Aorta (tissue), 5 donors: ENCODE measurements at places on chromosomes 12 and 14. TPM values are rescaled to one million over a fixed set of nuclear protein-coding genes. Genes with fewer than 3 reads are reported as not detected.

DNA sequence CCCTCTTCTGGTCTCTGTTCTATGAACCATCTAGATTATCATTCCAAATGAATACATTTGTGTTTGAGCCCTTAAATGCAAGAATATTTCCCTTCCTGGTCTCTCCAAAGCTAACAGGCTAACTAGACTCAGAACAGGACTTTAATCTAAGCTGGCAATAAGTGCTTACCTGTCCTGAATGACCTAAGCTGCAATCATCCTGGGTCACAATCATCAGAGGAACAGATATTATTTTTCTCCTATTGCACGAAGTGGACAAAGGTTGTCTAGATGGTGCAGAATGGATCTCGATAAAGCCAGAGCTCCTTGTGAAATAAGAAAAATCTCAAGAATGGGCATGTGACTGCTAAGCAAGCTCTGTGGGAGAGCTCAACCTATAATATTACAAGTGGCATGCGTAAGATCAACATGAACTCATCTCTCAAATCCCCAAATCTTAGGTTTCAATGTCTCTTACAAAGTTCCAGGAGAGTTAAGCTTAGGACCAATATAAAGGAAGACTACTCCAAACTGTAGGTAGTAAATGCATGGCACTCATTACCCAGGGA lies 10.6 kb upstream of the NUMB start:
- H3K27me3 ChIP-seq = no peaks in the 10 kb centered on the region
- H3K27ac ChIP-seq = no peak overlapping the region
- H3K4me1 ChIP-seq = no peaks in the 10 kb centered on the region
- no peak for DNase-seq
- no peak overlapping the region for H3K4me3 ChIP-seq

The RAPGEF3 gene
- 139 TPM for total RNA-seq

The NRL gene
- 1.1 TPM for total RNA-seq

The COA8 gene
- total RNA-seq = 27.6 TPM

DNA sequence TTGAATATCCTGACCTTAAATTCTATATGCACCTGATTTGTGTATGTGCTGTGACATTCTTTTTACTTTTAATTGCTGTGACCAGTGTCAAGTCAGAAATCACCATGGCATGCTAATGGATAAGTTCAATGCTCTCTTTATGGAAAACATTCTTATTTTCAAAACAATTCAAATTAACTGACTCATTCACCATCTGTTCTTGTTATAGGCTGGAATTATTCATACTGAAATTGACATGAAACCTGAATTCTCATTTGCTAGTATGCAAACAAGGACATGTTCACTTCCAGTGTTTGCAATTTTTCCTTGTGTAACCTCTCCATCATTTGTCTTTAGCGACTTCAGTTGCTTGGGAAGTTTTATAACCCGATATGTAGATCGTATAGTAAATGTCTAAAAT lies at the start of gene TAS2R30:
TSS of gene TAS2R30 (minus strand) at position 340 of the 400 bp plus-strand sequence. CDS start 400 bp downstream, outside the sequence.
- no peaks in the 10 kb centered on the region for H3K27me3 ChIP-seq
- no peak for DNase-seq
- no peak within 1 kb of the TSS for H3K27ac ChIP-seq
- H3K4me3 ChIP-seq = no peak within 1 kb of the TSS
- H3K36me3 ChIP-seq = no peaks in the 10 kb centered on the region

DNA sequence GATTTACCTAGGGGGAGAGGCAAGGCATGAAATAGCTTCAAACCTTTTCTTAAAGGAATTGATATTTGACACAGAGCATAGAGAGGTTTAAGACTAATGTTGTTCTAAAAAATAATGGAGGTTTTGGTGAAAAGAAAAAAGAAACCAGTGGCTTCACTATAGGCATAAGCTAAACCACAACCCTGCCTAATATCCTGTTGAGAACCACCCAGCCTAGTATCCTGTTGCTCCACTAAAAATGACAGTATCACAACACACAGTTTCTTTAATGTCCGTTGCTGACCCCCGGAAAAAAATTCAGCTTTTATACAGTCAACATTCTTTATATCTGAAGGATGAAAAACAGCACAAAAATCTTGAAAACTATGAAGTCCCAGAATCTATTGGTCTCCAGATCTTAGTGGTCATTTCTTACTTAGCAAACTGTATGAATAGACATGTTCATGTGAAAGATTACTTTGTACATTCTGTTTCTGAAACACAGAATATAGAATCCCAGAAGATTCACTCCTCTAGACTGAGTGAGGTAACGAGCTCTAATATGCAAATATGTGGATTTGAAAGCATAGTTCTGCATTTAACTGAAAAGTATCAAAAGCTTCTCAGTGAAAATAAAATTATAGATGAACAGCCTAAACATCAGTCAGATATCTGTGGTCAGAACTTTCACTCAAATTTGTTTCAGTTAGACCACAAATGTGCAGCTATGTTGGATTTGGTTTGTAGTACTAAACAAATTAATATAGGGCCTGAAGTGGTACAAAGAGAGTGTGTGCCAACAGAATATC lies 40.5 kb downstream of the GALC start:
- no peak overlapping the region for H3K4me3 ChIP-seq
- no peak overlapping the region for H3K27ac ChIP-seq
- no peaks in the 10 kb centered on the region for H3K27me3 ChIP-seq
- H3K4me1 ChIP-seq = no peaks in the 10 kb centered on the region
- DNase-seq = no peak

DNA sequence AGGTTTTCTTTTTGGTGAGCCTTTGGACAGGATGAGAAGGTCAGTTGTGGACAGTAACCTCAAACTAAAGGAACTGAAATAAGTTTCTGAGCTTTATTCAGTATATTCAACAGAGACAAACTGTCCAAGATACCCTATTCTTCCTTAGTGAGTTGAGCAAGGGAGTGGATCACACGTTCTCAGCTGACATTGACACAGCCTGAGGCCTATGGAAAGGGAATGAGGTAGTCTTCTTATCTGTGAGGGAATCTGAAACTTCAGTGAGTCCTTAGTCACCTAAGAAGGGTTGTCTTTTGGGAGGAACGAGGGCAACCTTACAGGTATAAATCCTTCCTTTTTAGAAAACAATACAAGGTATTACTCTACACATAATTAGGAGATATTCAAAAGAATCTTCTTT lies 5.0 kb upstream of the NUBPL start:
- no peak overlapping the region for H3K27ac ChIP-seq
- no peak for DNase-seq
- no peaks in the 10 kb centered on the region for H3K27me3 ChIP-seq
- H3K36me3 ChIP-seq = no peaks in the 10 kb centered on the region
- H3K4me3 ChIP-seq = no peak overlapping the region

- H3K27ac ChIP-seq = no peak overlapping the region
- no peaks in the 10 kb centered on the region for H3K36me3 ChIP-seq
- H3K27me3 ChIP-seq = no peaks in the 10 kb centered on the region
- DNase-seq = no peak
- no peaks in the 10 kb centered on the region for H3K4me1 ChIP-seq
Measured at GRCh38 chr12:67320614-67321295, 51.6 kb downstream of the CAND1 start.

The FOXN4 gene
- total RNA-seq = not detected

The AQP6 gene
- total RNA-seq = 0.39 TPM

The CDK2 gene
- 29.8 TPM for total RNA-seq

DNA sequence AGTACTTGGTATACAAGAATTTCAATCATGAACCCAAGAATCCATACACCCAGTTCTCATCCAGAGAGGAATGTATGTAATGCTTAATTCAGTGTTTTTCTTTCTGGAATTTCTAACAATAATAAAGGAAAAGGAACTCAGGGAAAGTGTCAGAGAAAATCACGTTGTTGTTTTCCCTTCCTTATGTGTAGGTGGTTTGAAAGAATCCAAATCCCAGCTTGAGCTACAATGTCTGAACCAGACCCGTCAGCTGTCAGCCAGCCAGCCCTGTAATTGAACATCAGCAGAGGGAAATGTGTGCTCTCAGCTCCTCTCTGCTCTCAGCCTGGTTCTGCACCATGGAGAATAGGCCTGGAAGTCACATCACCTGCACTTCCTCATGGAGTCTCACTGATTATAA lies 126.5 kb downstream of the TMEM30B start:
- no peaks in the 10 kb centered on the region for H3K4me1 ChIP-seq
- DNase-seq = no peak
- no peak overlapping the region for H3K27ac ChIP-seq
- H3K4me3 ChIP-seq = no peak overlapping the region
- no peaks in the 10 kb centered on the region for H3K27me3 ChIP-seq
- no peaks in the 10 kb centered on the region for H3K36me3 ChIP-seq

GRCh38 chr12:63079791-63080502 lies 71.1 kb downstream of the AVPR1A start:
- H3K4me1 ChIP-seq = no peaks in the 10 kb centered on the region
- H3K27ac ChIP-seq = no peak overlapping the region
- no peak for DNase-seq

The RTL1 gene
- total RNA-seq = not detected

DNA sequence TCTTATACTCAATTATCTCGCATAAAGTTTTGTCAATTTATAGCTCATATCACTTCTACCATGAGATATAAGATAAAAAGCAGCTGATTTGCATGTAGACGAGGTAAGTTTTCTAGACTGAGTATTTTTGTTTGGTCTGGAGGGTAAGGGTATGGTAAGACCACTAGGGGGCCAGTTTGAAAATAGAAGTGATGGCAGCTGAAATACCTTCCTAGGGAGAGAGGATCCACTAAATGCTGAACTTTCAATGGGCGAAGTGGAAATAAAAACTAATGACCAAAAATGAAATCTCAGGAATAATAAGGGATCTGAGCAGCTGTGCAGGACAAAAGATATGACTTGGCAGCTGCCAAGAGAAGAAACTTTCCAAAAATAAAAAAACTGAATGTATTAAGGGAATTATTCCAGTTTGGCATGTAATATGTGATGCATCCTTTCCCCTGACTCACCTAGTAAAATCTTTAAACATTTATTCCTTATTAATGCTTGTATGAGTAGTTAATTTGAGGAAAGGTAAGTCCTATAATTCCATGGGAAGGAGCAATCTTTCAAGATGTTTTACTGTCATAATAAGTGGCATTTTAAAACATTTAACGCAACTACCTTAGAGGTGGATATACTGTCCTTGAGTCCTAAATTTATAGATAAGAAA lies 754.5 kb downstream of the C12orf50 start:
- no peaks in the 10 kb centered on the region for H3K36me3 ChIP-seq
- peaks cover 2% of the 10 kb centered on the region for H3K4me1 ChIP-seq
- no peak for DNase-seq
- H3K27me3 ChIP-seq = no peaks in the 10 kb centered on the region

The RD3L gene
- total RNA-seq = not detected

DNA sequence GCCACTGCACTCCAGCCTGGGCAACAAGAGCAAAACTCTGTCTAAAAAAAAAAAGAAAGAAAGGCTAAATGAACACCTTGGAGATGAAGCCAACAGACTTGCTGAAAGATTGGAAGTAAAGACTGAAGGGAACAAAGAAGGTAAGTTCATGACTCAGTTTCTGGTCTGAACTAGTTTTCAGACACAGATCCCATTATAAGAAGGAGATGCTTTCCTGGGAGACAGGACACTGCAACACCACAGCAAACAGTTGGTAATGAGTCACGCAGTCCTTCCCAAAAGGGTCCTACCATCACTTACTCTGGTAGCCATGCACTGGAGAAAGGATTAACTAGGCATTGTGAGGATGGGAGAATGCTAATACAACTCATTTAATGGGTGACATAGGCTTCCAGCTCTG lies 97.2 kb downstream of the SSPN start:
- no peak overlapping the region for H3K4me3 ChIP-seq
- H3K27ac ChIP-seq = no peak overlapping the region
- H3K36me3 ChIP-seq = no peaks in the 10 kb centered on the region
- H3K27me3 ChIP-seq = no peaks in the 10 kb centered on the region
- DNase-seq = no peak
